Stimulated activated CD8-positive, alpha-beta memory T cell treated with anti-CD3 and anti-CD28 coated beads, Interleukin-15, amount 100 ng/mL, for 4 hours (primary cell): ENCODE measurements at places on chromosomes 12 and 14.

DNA sequence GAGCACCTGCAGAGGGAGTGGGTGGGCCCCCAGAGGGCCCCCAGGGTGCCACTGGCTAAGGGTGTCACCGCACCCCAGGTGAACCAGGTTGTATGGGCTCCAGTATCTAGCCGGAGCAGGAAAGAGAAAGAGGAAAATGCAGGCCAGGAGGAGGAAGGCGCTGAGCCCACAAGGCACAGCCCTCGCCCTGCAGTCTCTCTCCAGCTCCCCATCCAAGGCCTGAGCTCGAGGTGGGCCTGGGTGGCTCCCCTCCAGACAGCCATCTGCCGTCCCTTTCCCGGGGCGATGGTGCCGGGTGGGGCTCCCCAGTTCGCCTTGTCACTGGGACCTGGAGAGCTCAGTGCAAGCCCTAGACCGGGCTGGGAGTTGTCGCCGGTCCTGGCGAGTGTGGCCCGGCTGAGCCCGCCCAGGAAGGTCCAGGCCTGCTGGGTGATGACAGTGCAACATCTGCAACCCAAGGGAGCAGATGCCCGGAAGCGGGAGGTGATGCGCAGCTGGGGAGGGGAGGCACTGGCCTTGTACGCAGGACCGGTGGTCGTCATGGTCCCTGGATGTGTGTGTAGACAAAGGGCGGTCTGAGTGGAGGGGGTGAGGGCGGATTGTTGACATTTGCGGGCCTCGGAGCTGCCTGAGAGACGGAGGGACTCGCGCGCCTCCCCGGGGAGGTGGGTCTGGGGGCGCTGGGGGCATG lies 716 bp downstream of the TMEM179 start:
- no peak for DNase-seq

- peak; percentile 19 for DNase-seq
Measured at GRCh38 chr12:10235761-10236631, 23.3 kb downstream of the GABARAPL1 start.

DNA sequence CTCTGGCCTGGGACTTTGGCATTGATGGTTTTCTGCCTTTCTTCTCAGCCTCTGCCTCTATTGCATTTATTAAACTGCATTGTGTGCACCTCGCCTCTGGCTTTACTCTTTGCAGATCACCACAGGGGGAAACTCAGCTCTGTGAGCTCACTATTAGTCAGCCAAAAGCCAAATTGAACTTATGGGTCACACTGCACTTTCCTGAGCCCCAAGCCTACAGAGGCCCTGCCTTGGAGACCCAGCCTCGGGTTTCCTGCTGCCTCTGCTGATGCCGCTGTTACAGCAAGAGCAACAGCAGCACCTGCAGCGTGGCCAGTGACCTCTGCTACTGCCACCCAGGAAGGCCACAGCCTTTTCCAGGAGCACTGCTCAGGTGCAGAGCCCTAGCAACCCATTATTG lies 122.5 kb downstream of the DAD1 start:
- no peak for DNase-seq

- DNase-seq = no peak
Measured at GRCh38 chr12:6044082-6044481, 80.4 kb downstream of the VWF start.

DNA sequence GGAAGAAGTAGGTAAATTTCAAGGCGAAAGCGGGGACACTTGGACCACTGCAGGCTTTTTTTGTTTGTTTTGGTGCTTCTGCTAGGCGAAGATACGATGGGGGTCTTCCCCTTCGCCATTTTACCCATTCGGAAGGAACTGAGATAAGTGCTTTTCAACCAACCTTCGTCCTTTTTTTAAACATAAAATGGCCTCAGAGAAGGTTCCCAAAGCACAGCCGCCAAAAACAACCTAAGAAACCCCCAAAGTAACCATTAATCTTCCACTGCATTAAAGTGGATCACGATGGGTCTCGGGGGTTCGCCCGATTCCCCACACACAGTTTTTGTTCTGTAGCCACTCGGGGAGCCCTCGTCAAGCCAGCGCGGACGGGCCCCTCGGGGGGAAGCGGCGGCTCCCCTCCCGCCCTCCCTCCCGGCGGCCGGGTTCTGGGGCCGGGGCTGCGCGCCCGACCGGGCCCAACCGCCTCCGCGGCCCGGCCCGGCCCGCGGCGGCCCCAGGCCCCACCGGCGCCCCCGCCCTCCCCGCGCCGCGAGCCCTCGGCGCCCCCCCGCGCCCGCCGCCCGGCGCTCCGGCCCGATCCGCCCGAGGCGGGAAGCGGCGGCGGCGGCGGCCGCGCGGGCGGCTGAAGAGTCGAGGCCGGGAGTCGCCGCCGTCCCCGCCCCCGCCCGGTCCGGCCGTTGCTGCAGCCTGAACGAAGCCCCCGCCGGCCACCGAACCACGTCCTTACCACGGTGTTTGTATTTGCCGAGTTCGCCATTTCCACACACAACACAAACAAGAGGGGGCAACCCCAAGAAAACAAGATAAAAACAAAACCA lies 790 bp downstream of the GTF2A1 start:
- DNase-seq = peak; percentile 23

DNA sequence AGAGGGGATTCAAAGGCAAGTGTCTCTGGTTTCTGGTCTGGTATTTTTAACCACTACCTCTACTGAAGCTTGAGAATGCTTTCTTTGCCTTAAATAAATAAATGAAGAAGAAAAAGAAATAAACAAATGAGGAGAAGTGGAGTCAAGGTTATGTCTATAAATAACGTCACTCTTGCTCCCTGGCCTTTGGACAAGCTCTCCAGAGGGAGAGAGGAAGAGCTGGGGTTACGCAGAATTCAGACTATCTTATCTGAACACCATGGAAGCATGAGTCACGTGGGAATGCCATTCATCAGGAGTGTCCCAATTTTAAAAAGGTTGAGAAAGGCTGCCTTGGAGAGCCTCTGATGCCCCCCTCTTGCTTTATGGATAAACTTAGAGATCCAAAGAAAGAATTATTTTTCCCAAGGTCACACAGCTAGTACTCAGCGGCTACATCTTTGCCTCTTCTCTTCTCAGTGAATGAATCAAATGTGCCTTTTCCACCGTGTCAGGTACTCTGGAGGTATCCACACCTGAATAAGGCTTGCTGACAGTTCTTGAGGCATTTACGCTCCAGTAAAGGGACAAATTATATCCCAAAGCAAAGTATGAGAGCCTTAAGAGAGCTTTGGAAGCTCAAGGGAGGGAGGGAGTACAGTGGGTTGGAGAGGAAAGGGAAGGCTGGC lies 12.9 kb upstream of the MSI1 start:
- DNase-seq = no peak

GRCh38 chr12:49821373-49822287 lies 6.6 kb downstream of the NCKAP5L start:
- DNase-seq = no peak

GRCh38 chr12:42361909-42362646 lies 36.1 kb downstream of the PPHLN1 start:
- no peak for DNase-seq

DNA sequence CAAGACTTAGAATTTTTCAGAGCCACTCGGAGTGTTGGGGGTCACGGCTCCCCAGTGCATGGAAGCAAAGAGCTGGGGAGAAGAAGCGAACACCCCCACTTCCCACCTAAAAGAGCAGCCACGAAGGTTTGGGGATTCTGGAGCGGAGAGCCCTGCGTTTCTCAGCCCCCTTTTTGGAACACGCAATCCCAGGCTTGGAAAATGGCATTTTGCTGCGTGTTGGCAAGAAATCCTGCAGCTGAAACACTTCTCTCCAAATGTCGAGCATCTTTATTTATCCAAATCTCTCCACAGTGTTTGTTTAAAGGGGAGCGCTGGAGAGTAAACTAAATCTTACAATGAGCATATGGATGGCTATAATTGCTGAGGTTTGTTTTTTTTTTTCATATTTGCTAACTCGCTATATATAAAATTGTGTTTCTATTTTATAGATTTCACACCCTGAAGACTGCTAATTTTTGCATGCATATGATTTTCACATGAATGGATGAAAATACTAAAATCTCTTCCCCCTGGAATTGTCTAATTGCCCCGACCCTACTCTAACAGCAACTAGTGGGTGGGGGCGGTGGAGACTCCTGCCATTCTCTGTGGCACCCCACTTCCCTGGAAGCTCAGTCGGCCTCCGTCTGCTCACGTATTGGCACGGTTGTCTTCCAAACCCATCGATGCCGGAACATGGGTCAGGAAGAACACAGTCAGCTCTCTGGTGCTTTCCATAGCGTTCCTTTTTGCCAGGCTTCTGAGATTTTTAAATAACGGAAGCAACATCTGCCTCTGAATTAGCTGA lies 120.5 kb downstream of the GCH1 start:
- no peak for DNase-seq

GRCh38 chr12:69511469-69512267 lies 41.5 kb downstream of the FRS2 start:
- no peak for DNase-seq

DNA sequence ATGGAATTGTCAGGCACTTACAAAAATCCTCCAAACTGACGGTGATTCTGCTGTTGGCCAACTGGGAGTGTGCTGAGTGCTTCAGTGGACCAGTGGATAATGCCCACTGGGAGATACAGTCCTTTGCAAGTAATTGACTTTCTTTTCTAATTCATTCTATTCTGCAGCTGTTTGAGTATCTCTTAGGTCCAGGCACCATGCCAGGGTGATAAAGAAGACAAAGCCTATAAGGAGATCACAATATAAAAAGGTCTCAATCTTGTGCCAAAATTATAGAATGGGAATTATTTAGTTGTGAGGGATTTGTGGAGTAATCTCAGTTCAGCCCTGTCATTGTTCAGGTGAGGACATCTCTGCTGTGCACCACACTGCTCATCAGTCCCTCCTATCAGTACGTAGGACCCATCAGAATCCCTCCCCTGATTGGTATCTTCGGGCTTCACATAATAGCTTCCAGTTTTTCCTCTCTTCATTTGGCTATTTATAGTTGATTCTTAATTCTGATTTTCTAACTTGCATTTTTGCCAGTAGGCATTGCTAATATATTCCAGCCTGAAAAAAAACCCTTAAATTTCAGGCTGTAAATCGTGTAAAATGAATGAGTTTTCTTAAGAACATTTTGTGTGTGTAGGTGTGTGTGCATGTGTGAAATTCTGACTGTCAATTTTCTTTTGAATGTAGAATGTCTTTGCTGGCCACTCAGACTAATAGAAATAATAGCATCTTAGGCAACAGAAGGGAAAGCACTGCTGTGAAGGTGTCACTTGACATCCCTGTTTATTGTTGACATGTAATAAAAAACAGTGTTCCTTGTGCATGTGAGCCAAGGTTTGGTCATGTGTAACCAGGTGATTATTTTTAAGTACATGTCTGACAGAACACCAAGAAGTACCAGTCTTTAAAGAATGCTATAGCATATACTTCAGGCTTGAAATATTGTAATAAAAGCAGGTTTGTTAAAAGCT lies 457.6 kb upstream of the RGS6 start:
- no peak for DNase-seq

- DNase-seq = no peak
Measured at GRCh38 chr14:103711516-103712431, 3.5 kb downstream of the XRCC3 start.

GRCh38 chr12:14272956-14273912 lies 92.2 kb upstream of the ATF7IP start:
- DNase-seq = no peak
